ENCODE measurements at places on chromosomes 5 and 9. TPM values are rescaled to one million over a fixed set of nuclear protein-coding genes. Genes with fewer than 3 reads are reported as not detected.

GRCh38 chr5:66615894-66616293 lies 19.7 kb downstream of the MAST4 start:
- DNase-seq, result no peak

DNA sequence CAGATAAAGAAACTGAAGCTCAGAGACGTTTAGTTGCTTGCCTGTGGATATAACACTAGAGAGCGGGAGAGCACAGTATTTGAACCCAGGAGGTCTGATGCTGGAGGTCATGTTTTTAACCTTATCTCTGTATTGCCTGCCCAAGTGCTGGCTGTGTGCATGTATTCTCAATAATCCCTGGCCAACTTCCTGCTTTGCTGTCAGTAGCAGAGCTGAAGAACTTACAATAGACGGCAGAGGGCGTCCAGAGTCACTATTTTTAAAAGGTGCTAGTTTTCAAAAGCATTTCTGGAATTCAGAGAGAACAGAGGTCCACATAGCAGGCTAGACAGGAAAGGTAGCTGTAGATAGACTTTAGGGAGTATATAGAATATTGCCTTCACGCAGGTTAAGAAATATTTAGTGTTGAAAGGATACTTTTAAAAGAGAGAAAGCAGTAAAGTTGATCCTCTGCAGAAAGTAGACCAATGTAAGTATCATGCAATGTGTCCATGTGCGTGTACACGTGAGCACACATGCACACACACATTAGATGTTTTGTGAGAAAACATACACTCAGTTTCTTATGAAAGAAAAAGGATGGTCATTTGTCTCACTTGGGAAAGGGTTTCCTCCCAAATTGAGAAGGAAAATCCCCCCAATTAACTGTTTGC lies 46.3 kb downstream of the PTCD2 start:
- DNase-seq, result no peak

DNA sequence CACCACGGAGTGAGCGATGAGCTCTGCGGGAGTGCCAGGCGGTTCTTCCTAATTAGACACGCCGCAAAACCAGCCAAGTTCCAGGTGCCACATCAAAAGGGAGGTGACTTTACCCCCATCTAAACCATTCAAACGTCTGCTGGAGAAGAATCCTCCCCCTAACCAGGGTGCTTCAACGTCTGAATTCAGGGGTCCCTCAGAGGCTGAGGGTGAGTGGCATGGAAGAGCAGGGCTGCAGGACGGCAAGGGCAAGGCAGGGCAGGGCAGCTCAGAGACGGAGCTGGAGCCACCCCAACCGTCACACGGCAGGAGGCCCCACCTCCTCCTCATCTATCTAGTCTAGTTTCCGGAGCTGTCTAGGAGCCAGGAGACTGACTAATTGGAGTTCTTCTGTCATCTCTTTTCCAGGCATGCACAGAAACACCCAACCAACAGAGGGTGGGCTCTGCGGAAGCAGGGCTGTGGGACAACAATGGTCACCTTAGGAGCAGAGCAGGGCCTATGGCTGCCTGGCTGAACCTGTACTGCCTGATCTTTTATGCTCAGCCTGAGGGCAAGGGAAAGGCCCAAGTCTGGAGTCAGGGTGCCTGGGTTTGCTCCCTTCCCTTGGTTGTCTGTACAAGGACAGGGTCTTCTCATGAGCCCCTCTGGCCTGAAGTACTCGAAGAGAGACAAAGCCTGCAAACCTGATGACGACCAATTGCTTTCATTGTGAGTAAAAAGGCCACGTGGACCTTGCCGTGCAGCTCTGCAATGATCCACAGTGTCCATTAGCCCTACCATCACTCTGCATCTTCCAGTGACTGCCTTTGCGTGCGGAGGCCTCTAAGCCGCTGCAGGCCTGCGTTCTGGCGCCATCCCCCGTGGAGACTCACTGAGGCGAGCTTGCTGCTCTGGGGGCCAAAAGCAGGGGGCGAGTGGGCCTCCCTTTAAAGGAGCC lies 81.0 kb upstream of the SLC25A51 start:
- DNase-seq, result no peak

DNA sequence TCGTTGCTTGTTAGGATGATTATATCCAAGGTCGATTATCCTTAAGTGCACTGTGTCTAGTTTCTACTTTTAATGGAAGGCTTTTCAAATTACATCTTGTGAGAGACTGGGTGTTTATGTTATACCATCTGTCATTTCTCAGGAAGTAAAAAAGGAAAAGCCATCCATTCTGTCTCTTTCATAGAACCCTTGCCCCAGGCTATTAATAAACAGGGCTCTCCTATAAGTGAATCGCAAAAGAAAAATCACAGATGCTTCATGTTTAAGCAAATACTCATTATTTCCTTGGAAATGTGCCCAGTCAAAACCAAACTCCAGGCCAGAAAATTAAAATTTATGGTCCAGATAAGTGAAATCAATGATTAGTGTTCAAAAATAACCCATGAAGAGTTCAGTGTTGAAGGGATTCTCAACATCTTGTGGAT lies 58.1 kb downstream of the STARD4 start:
- DNase-seq, result no peak

DNA sequence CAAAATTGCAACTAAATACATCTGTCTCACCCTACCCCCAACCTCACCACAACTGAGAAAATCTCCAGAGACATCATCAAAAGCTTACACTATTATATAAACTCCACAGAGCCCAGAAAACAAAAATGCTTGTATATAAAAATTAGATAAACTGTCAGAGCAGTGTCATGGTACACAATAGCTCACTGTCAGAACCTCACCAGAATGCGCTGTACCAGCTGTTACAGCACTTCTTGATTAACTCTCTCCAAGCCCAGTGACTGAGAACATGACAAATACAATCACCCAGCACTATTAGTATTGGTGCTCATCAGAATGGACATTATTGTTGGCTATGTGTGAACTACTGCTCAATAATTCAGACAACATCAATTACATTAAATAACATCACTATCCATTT lies 65.7 kb downstream of the ZDHHC21 start:
- no peak for DNase-seq

CD74 gene
- 771 TPM for total RNA-seq

PLPP7 gene
- total RNA-seq, result not detected

All from natural killer cell treated with Interleukin-12 subunit alpha and Interleukin-12 subunit beta and Interleukin-15 and Interleukin-18, amount 100 ng/mL, for 72 hours (primary cell).